SJSA1 (cell line): ENCODE measurements at places on chromosomes 2 and 18. TPM values are rescaled to one million over a fixed set of nuclear protein-coding genes. Genes with fewer than 3 reads are reported as not detected.

DNA sequence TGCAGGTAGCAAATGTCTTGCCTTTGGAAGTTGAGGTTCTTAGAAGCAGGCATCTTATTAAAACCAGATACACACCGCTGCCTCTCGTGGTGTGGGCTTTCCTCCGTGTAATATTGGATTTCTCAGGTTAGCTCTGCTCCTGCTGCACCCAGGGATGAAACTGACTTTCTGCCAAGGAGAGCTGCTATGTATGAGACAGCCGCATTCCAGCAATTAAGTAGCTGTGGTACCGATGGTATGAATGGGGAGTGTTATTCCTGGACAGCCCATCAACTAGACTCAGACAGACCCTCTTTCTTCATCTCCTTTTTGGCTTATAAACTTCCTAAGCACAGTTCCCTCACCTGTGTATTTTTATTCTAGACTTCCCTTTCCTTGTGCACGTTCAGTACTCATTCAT, 6.8 kb upstream of the EHD3 start:
- DNase-seq, result no peak

- no peak for DNase-seq
Observed at GRCh38 chr2:2708575-2709430, 377.7 kb upstream of the MYT1L start.

DNA sequence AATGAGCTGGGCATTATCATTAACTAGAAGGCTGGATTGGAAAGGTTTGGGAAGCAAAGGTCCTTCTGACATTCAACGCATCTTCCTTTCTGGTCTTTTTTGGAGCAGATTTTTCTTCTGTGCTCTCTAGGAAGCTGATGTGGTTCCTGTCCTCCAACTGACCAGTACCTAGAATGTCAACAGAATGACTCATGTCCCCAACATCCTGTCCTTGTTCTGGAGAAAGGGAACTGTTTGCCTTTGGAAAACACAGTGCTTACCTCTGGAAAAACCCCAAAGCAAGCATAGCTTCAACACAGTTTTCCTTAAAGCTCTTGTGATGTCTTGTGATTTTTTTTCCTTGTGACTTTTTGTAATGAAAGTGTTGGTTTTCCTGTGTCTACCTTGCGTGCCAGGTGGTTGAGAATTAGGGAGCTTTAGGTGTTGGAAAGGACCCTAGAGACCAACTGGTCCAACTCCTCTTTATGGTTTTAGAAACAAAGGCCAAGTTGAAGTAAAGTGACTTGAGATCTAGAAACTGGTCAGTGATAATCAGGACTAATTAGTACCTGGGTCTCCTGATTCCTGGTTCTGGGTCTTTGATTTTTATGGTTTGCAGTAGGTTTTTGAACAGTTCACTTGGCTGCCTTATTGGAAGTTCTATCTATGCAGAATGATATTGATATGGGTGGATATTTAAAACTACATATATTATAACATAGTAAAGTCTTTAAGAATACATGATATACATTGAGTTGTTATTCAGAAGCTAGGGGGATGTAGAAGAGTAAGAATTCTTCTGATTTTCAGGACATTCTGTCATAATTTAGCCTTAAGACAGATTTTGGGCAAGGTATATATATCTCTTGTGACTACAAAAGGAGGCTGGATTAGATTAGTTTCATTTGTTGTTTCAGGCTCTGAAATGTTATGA, 70.5 kb downstream of the FMNL2 start:
- DNase-seq, result peak; percentile 53

Gene CEP76
- 16.6 and 24.1 TPM in 2 replicates for total RNA-seq

GRCh38 chr2:198220763-198221610, 416.6 kb downstream of the PLCL1 start:
- DNase-seq, result no peak

- no peak for DNase-seq
Observed at GRCh38 chr2:68292108-68292710, 27.5 kb downstream of the CNRIP1 start.
